Stimulated activated CD4-positive, alpha-beta T cell treated with anti-CD3 and anti-CD28 coated beads, Interleukin-1b, Interleukin-23, amount 100 ng/mL, for 24 hours (primary cell): ENCODE measurements at places on chromosomes 1 and 21.

GRCh38 chr1:173042806-173043205, 7.9 kb downstream of the TNFSF18 start:
- DNase-seq = no peak

GRCh38 chr1:107538502-107538901, 397.7 kb downstream of the NTNG1 start:
- no peak for DNase-seq

GRCh38 chr21:38753557-38753971, 52.2 kb upstream of the ETS2 start:
- no peak for DNase-seq

DNA sequence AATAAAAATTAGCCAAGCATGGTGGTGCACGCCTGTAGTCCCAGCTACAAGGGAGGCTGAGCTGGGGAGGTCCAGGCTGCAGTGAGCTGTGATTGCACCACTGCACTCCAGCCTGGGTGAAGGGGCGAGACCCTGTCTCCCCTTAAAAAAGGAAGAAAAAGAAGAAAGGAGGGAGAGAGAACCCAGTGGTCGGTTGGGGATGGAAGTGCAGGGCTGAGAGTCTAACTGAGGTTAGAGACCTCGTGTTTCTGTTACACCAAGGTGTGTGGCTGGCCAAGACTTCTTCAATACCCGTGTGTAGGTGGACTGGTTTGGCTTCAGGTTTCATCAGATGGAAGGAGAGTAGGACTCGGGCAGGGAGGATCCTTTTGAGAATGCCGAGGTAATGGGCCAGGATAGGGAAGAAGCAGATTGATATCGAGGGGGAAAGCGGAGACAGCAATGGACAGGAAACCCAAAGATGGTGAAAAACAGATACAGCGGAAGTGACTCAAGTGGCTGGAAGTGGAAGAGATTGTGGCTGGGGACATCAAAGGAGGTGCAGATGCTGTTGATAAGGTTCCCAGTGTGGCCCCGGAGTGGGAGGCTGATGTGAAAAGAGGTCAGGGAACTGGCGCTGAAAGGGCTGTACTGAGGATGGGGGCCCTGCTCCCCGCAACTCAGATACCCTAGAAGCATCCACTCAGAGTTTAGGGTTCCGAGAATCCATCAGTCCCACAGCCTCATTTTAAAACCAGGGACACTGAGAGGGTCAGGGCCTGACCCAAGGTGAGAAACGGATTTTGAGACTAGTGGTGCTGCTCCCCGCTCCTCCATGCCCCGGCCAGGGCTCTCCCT, 681 bp upstream of the UBXN10 start:
- peak; percentile 28 for DNase-seq

DNA sequence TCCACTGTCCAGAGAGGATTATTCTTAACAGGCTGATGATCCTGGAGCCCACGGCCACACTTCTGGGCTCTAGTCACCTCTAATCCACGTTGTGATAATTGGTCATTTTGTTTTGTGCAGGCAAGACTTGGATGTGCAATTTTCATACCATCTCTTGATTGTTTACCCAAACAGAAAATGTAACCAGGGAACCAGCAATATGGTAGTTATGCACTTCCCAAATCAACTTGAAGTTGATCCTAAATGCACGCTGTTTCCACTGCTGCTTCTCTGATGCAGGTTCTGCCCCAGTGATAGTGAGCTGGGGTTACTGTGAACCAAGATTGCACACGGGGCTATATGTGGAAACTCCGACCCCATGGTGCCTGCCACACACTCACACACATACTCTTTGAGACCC, 14.7 kb upstream of the KCNJ15 start:
- DNase-seq = no peak

GRCh38 chr1:205373798-205374175, 17.1 kb upstream of the KLHDC8A start:
- DNase-seq = no peak

DNA sequence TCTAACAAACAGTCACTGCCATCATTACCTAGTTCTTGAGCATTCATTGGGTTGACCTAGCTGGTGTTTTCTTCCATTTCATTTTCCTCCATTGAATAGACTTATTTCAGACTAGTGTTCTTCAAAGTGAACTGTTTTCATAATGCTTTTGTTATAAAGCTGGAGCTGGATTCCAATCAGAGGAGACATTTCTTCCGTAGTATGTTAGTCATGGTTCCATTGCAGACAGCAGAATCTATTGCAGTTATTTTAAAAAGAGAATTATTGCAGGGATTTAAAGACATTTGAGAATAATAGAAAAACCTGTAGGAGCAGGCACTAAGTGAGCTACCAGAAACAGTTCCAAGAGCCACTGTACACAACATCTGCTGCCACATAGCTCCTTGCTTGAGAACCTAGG, 50.0 kb downstream of the HHAT start:
- no peak for DNase-seq

DNA sequence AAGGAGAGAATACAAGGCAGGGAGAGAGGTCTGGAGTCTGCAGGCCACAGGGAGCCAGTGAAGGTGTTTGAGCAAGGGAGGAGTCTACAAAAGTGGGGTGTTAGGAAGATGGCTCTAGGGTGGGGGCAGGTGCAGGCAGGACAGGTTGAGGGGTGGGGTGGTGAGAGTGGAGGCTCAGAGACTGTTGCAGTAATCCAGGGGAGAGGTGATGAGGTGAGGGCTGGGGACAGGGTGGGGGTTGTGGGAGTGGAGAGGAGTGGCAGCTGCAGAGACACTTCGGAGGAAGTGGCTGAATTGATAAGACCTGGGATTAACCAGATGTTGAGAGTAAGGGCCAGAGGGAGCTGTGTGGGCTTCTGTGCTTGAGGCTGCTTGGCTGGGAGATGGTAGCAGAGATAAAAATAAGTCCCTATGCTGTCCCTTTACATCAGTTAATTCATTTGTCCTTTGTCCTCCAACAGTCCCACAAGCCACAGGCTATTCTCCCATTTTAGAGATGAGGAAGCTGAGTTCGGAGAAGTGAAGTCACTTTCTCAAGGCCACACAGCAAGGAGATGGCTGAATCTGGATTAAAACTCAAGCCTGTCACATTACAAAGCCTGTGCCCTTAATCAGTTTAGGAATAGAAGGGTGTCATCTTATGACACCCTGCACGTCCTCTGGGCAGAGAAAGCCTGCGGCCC, 54.8 kb upstream of the SYNC start:
- DNase-seq = no peak

DNA sequence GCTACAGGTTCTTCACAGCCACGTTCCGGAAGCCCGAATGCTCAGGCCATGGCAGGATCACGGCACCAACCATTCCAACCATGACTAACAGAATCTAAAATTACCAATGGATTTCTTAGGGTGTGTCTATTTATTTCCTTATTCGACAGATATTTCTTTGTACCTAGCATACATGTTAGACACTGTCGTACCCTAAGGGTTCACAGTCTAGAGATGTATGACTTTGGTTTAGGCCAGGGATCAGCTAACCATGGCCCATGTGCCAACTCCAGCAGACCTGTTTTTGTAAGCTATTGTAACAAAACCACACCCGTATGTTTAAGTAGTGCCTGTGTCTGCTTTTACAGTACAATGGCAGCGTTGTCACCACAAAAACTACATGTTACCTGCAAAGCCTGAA, 167.0 kb downstream of the NR5A2 start:
- DNase-seq = no peak

DNA sequence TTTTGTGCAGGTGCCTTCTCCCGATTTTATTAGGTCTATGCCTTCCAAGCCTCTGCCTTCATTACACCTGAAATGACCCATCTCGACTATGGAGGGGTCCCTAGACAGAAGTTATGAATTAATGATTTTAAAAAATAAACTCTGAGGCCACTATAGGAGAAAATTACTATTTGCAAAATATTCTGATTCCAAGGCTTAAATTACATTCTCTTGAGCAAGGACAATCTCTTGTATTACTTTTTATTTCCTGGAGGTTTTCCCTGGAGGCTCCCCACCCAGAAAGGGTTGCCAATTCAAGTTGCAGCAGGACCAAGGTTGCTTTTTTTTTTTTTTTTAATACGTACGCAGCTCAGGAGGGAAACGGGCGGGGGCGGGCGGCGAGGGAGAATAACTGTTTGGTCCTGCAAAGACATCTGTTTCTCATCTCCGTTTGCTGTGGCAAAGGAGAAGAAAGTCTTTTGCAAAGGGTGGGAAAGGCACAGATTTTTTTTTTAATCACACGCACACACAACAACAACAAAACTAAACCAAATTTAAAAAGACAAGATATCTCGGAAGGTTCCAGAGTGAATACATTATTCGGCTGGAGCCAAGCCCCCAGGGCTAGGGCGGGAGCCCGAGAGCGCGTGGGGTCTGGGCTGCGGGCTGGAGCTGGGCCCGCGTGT, 618 bp upstream of the SERTAD4 start:
- DNase-seq = no peak

- DNase-seq = no peak
These were observed 5.3 kb downstream of the GABRD start for GRCh38 chr1:2024451-2024850.

GRCh38 chr1:2258996-2259395, 30.9 kb downstream of the SKI start:
- DNase-seq = no peak

DNA sequence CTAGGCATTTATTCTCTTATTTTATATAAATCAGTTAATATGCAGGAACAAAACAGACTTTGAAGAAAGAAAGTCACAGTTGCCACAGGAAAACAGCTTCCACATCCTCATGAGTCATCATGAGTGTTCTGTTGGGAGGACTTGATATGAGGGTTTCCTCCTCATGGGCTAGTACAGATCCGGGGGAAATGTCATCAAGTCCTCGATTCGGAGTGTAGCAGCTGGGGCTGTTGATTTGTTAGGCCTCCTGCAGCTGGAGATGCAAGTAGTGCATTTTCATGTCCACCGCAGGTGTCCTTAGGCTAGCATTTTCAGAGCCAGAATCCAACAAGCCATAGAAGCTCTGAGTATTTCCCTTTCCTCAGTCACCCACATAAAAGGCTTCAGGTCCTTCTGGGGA, 36.7 kb downstream of the ADAM30 start:
- no peak for DNase-seq

GRCh38 chr1:205532026-205532898, 27.8 kb downstream of the CDK18 start:
- DNase-seq = no peak

DNA sequence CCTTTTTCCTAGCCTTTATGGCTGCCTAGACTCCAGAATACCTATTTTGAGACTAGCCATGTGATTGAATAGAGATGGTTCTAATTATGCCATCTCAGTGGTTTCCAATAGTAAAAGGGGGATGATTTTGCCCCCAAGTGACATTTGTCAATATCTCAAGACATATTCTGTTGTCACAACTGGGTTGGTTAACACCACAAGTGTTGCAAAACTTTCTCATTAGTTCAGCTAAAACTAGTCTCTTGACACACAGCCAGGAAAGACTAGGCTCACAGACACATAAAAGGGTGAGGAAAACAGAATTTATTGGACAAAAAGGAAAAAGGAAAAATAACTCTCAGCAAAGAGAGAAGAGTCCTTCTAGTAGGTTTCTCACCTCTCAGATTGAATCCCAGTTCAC, 39.9 kb upstream of the GBP5 start:
- DNase-seq = no peak

DNA sequence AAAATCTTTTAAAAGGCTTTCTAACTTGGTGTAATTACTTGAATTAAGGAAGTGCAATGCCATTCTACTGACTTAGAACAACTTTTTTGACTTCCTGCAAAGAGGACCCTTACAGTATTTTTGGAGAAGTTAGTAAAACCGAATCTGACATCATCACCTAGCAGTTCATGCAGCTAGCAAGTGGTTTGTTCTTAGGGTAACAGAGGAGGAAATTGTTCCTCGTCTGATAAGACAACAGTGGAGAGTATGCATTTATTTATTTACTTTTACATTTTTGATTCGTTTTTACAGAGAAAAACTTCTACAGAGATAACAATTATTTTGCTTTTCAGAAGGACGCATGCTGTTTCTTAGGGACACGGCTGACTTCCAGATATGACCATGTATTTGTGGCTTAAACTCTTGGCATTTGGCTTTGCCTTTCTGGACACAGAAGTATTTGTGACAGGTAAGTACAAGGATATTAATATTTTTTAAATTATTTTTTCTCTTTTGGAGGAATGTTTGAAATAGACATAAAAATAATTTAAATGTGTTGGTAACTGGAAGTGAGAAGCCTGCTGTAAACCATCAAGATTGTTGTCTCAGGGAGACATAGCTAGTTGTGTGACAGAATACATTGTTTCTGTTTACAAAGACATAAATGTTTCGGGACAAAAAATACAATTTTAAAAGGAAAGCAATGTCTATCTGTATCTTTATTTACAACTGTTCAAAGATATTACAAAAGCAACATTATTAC, at the start of gene PTPRC:
Gene PTPRC (plus strand): TSS at position 147 of the 742 bp plus-strand sequence. CDS start 229 bp downstream, at position 376.
- DNase-seq = no peak

GRCh38 chr1:98675282-98675681, 13.8 kb downstream of the SNX7 start:
- DNase-seq = no peak

- DNase-seq = no peak
These were observed 1.2 kb downstream of the DHRS3 start for GRCh38 chr1:12616709-12617373.

DNA sequence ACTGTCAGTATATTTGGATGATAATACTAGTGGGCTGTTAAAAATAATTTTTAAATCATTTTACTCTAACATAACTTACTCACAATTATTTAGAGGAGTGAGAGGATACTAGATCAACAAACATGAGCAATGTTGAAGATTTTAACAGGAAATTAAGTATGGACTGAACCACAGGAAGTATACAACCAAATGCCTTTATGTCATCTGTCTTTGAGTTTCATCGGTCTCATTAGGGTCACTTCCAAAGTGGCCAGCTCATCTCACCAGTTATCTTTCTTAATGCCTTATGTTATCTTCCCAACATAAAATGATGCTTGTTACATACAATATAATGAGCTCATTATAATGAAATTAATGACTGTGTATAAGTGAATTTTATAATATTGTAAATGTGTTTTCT, 1.5 kb upstream of the RGS1 start:
- DNase-seq = no peak

DNA sequence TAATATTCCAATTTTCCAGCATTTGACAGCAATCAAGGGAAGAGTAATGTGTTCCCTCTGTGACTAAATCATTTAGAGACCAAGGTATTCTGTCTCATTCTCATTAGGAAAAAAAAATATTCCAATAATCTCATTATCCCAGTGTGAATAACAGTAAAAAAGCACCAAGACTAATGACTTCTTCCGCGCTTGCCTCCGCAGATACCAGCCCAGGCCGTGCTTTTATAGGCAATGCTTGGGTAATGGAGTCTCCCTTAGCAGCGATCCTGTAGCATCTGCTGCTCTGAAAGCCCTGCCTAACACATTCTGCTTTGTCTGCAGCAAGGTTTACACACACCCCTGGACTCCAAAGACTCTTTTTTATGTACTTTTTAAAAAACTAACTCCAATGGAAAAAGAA, 470.0 kb upstream of the CAMK1G start:
- no peak for DNase-seq
